ENCODE measurements at places on chromosomes 4 and X. TPM values are rescaled to one million over a fixed set of nuclear protein-coding genes. Genes with fewer than 3 reads are reported as not detected.

DNA sequence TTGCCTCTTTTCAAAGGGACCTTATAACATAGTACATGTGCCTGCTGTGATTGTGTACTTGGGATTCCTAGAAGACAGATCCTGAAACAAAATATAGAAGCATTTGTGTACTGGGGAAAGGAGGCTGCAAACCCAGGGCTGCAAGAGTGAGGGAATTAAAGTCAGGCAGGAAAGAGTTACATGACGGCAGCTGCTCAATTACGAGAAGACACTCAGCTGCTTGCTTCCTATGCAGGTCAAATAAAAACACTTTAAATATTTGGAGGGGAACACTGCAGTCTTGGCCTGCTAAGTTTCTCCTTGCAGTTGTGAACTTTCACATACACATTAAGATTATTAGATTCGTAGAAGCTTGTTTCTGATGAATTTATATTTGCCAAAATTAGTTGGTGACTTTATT is 191.9 kb upstream of the CXCL13 start:
- no peak for DNase-seq

GRCh38 chr4:14967982-14968381 is 34.3 kb upstream of the CPEB2 start:
- DNase-seq = no peak

DNA sequence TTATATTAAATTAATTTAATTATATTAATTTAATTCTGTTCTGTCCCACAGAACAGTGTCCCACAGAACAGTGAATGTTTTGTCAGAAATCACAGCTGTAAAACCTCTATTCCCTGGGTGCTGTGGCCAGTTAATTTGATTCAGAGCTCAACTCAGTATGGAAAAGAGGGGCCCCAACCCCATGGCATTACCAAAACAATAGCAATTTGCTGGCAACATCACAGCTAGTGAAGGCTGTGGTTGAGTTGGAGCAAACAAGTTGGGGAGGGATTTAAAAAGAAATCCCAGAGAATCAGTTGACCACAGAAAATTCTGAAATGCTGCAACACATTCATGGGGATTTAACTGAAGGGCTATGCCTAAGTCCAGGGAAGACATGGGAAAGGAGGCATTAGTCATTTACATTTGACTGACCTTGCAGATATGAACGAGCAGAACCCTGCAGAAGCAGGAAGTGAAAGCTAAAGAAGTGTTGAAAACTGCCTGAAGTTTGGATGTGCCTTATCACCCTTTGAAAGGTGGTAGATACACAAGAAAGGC is 30.1 kb downstream of the PDHA2 start:
- no peak for DNase-seq

GRCh38 chr4:38382520-38382919 is 281.5 kb upstream of the KLF3 start:
- no peak for DNase-seq

- no peak for DNase-seq
These were observed 124.5 kb upstream of the NEIL3 start for GRCh38 chr4:177185151-177185550.

- DNase-seq = no peak
These were observed 40.1 kb downstream of the NOP14 start for GRCh38 chr4:2923141-2923551.

DNA sequence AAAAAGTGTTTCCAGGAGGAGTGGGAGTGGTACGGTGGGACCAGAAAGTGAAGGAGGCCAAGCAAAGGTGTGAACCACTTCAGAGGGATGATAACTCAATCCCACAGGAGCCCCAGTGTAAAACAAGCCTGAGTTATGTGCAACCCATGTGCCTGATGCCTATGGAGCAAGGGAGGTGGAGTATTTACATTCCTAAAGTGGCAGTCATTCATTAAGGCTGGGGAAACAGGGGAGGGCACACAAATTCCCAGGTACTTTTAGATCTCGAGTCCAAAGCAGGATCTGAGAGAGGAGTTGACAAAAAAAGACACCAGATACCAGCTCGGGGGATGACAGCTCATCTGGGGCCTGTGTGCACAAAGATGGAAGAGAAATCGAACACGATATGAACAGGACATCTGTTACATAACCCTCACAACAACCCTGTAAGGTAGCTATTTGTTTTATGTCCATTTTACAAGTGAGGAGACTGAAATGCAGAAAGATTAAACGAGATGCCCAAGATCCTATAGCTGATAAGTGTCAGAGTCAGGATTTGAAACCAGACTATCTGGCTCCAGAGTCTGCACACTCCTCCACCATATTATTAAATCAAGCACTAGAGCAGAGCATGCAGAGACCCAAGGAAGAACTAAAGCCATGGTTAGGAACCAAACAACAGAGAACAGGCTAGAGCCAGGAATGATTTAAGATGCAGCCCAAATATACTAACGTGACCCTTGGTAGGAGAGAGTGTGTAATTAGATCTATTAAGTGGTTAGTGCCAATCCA is 91.9 kb upstream of the MAPK10 start:
- no peak for DNase-seq

DNA sequence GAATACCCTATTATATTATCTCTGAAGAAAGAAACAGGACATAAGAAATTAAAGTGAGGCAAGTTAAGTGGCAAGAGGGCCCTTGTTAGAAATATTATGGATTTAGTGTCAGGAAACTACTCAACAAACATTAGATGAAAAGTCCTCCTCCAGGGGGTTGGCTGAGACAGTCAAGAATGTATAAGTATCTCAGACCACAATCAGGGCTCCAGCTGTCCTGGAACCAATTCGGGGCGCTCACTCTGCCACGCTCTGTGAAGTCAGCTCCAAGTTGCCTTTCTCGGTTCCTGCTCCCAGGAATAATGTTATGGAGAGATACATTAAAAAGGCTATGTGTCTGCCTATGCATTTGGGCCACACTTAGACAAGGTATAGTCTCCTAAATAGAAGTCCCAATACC is 73.3 kb downstream of the RASGEF1B start:
- no peak for DNase-seq

DNA sequence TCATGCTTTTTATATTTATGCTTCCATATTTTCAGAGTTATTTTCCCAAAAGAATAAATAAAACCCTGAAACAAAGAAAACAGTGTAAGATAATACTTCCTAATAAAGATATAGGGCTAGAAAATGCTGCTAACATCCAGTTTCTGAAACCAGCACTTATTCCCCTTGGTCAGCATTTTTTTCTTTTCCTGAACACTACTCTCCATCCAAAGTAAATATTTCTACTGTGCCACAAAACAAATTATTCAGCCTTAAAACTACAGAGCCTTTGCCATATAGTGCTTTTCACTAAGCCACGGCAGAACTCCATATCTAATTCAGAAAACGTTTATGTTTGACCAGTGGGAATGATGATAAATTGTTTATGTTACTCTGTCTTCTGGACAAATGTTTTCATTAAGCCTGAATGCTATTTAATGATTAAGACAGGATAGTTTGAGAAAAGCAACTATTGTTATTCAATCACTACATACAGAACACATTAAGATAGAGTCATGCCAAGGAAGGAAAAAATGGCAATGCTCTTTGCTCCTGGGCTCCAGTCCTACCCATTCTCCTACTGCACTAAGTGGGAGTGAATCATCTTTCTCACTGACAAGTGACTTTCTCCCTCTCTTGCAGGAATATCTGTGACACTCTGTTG is 723.9 kb downstream of the FAT4 start:
- peak; percentile 3 for DNase-seq

GRCh38 chr4:73051625-73052024 is 17.9 kb downstream of the COX18 start:
- no peak for DNase-seq

DNA sequence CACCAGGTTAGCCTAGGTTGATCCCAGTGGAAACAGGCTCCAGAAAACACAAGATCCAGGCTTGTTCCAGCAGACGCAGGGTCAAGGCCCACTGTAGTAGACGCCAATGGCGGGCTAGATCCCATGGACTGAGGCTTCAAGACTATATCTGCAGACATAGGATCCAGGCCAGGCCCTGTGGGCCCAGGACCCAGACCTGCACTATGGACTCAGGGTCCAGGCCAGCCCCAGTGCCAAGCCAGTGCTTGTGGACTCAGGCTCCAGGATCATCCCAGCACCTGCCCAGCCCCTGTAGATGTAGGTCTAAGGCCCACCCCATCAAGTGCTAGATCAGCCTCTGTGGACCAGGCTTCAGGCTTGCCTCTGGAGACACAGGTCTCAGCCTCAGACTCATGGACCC is 300.9 kb downstream of the CHIC1 start:
- DNase-seq = no peak

- DNase-seq = no peak
These were observed 109.9 kb downstream of the SH3RF1 start for GRCh38 chr4:169160825-169161224.

GRCh38 chrX:133335027-133335426 is 80.3 kb downstream of the GPC4 start:
- peak; percentile 7 for DNase-seq

GRCh38 chrX:75784680-75785491 is at the start of gene MAGEE2:
Gene MAGEE2 (minus strand): TSS chrX:75785254. CDS start chrX:75785051, 203 bp downstream.
- DNase-seq = no peak

DNA sequence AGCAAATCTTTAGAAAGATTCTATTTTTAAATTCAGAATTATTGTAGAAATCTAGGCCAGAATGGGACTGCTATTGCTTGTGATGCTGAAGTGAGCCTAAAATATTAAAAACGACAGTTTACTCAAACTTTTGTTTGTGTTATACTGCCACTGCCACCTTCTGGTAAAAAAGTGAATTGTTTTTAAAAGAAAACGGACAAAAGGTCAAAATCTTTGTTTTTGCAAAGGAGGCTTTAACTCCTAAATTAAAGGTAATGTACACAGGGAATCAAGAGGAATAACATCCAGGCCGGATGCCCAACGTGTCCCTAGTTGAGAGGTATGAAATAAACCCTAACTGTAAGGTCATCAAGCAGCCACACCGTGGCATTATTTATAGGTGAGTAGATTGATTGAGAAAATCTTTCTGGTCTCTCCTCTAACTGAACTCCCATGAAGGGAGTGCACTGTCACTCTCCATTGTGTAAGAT is 338.3 kb upstream of the GALNT7 start:
- DNase-seq = peak; percentile 22

DNA sequence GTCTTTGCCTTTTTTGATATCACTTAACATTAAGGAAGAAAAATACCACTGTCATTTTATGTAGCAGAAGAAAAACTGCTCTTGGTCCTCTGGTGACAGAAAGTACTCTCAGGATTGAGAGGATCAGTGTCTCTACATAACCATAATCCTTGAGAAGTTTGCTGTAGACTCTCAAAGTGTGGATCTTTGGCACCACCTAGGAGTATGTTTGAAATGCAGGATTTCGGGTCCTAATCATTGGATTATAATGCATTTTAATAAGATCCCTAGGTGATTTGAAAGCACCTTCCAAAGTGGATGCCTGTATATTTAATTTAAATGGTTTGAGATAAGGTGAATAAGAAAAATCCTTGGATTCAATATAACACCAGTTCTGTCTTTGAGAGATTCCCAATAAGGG is 23.2 kb downstream of the MOB1B start:
- no peak for DNase-seq

- DNase-seq = no peak
These were observed 84.9 kb downstream of the SOWAHB start for GRCh38 chr4:76813070-76813469.

DNA sequence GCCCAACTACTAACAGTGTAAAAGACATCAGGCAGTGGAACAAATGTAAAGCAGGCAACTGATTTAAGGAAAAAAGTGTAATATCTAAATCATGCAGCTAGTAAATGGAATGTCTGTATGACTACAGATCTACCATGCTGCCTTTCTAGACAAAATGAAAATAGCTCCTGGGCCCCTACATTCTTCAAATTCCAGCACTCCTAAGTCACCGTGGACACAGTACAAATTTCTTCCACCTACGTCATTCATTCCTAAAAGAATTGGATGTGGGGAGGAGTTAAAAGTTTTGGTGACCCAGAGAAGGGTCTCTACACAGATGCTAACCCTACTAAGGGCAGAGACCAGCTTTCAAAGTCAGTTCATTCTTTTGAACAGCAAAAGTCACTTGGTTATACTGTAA is 137.2 kb upstream of the ARHGEF9 start:
- DNase-seq = no peak

Gene CYSLTR1
- not detected for total RNA-seq

Gene PPEF2
- not detected for total RNA-seq

Gene TCEANC
- total RNA-seq = 11.2 TPM

Gene POU4F2
- total RNA-seq = not detected

Gene RAB41
- not detected for total RNA-seq
